Right ventricle myocardium inferior (tissue), 1 donor: ENCODE measurements at places on chromosomes 13 and 19. TPM values are rescaled to one million over a fixed set of nuclear protein-coding genes. Genes with fewer than 3 reads are reported as not detected.

- DNase-seq = no peak
Measured at GRCh38 chr13:32224916-32225315, 90.2 kb downstream of the ZAR1L start.

GRCh38 chr13:45705918-45706317, 3.8 kb downstream of the CBY2 start:
- no peak for DNase-seq

GRCh38 chr19:45153339-45154063, 7.3 kb downstream of the NKPD1 start:
- DNase-seq = no peak

DNA sequence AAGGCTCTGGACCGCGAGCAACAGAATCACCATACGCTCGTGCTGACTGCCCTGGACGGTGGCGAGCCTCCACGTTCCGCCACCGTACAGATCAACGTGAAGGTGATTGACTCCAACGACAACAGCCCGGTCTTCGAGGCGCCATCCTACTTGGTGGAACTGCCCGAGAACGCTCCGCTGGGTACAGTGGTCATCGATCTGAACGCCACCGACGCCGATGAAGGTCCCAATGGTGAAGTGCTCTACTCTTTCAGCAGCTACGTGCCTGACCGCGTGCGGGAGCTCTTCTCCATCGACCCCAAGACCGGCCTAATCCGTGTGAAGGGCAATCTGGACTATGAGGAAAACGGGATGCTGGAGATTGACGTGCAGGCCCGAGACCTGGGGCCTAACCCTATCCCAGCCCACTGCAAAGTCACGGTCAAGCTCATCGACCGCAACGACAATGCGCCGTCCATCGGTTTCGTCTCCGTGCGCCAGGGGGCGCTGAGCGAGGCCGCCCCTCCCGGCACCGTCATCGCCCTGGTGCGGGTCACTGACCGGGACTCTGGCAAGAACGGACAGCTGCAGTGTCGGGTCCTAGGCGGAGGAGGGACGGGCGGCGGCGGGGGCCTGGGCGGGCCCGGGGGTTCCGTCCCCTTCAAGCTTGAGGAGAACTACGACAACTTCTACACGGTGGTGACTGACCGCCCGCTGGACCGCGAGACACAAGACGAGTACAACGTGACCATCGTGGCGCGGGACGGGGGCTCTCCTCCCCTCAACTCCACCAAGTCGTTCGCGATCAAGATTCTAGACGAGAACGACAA, 1.8 kb downstream of the PCDH17 start:
- DNase-seq = peak; percentile 68

DNA sequence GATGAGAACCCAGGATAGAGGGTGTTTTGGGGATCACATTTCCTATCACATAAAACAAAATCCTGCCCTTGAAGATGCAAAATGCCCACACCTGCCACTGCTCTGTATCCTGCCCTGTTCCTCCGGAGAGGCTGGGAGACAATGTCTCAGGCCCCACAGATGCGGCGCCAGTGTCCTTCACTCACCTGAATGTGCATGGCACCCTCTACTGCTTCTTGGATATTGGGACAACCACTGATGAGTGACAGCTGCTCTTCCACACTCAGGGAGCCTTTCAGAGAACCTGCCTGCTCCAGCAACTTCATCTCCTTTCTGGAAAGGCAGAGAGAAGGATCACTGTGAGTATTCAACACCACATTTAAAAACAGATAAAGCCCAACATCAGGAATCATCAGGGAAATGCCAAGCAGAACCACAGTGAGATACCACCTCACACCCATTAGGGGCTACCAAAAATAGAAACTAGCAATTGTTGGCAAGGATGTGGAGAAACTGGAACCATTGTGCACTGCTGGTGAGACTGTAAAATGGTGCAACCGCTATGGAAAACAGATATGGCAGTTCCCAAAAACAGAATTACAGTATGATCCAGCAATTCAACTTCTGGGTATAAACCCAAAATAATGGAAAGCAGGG, 36.4 kb downstream of the CRYL1 start:
- no peak for DNase-seq

GRCh38 chr13:93561576-93562225, 335.1 kb downstream of the GPC6 start:
- DNase-seq = no peak

GRCh38 chr19:1487576-1488281, 2.4 kb downstream of the PCSK4 start:
- peak; percentile 57 for DNase-seq

- no peak for DNase-seq
Measured at GRCh38 chr19:38369584-38369983, 4.8 kb upstream of the PSMD8 start.

GRCh38 chr19:1609103-1609396, 3.8 kb upstream of the UQCR11 start:
- DNase-seq = peak; percentile 50

DNA sequence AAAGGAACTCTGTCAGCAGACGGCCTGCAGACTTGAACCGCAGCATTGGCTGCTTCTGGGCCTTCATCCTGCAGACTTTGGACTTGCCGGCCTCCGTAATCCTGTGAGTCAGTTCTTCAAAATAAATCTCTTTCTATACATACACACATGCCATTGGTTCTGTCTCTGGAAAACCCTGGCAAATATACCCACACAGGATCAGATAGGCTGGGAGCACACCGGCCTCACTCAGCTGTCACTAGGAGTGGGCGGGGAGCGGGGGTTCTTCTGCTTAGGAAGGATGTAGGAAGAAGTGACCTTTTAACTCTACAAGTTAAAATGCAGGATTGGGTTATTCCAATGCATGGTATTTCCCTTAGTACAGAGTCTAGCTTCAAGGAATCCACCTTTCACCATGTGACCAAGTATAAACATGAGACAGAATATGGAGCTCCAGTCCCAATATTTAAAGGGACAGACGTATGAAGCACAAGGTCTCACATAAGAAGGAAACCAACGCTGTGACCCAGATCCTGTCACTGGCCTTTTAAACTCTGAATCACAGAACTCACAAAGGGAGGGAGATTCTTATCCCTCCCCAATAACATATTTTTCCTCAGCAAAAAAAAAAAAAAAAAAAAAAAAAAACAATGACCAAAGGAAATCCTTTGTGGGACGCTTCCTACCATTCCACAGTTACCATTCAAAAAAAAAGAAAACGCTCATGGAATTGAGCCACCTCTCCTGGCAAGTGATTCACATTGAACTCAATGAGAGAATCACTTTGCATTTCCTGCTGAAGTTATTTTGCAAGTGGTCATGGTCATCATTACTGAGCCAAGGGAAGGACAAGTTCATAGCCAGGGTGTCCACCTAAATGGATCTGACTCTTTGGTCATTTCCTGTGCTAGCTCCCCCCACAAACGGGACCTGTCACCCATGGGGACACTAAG, 352.9 kb downstream of the FOXO1 start:
- DNase-seq = no peak

C1QTNF9 gene
- 4.5 TPM for total RNA-seq

COX6B2 gene
- total RNA-seq = not detected

NLRP11 gene
- not detected for total RNA-seq
